Mammary epithelial cell (primary cell): ENCODE measurements at places on chromosomes 7 and 10.

- no peak for DNase-seq
These were observed 196.0 kb downstream of the TMEM26 start for GRCh38 chr10:61257136-61257535.

DNA sequence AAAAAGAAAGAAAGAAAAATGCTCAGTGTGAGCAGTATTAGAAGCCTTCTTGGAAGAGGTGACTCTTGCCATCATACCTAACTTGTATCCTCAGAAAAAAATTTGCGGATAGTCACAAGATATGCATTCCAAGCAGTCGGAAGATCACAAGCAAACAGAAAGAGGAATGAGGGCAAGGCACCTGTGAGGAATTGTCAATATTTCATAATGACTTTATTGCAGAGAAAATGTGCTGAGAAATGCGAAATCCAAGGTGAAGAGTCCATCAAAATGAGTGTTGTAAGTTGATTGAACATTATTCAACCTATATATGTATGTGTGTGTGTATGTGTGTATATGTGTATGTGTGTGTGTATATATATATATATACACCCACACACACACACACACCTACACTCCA lies 1624.7 kb upstream of the LRRTM3 start:
- no peak for DNase-seq

GRCh38 chr10:77625379-77625778 lies 12.2 kb downstream of the KCNMA1 start:
- DNase-seq = no peak

GRCh38 chr7:2175091-2175490 lies 57.7 kb downstream of the MAD1L1 start:
- DNase-seq = no peak

- DNase-seq = no peak
These were observed 2.9 kb downstream of the BLNK start for GRCh38 chr10:96268341-96268909.

DNA sequence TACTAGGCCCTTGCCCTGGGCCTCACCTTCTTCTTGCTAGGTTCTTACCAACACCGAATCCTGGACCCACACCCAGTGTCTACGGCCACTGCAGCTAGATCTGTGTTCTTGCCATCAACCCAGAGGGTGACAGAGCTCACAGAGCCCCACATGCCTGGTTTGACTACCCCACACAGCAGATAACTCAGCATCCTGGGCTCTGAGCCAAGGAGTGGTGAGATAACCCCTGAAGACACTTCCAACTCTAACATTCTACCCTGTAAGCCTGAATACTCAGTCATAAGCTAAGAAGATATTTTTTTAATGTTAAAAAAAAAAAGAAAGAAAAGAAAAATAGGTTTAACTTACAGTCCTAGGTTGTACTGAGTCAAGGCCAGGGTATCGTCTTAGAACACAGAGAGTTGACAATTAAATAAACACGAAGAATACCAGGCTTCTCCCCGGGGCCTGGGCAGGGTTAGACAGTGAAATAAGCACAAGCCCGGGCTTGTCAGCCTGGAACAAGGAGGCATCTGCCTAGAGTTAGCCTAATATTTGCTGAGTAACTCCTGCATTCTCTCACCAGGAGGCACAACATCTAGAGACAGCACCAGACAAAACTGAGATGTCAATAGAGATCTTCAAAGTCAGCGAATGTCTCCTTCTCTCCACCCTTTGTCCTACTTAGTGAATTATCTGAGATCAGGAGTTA lies 556.5 kb upstream of the LRRN3 start:
- DNase-seq = peak; percentile 92

- DNase-seq = peak; percentile 53
These were observed 76.5 kb upstream of the PPP1R3C start for GRCh38 chr10:91709394-91709798.

DNA sequence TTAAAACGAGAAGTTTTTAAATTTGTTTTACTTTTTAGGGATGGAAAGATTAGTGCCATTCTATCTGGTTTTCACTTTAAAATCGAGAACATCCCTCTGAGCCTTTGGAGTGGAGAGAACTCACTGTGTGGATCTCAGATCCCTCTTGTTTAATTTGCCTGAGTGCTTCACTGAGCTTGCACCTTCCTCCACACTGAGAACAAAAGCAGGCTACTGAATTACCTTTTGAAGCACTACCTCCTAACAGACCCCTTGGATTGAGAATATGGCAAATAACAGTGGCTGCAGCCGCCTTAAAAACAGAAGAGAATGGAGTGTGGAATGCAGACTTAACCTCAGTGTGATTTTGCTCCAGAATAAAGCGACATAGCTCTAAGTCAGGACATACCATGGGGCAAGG lies 204.7 kb downstream of the CNTNAP2 start:
- DNase-seq = no peak

GRCh38 chr10:8998751-8999150 lies 944.3 kb downstream of the GATA3 start:
- DNase-seq = no peak

DNA sequence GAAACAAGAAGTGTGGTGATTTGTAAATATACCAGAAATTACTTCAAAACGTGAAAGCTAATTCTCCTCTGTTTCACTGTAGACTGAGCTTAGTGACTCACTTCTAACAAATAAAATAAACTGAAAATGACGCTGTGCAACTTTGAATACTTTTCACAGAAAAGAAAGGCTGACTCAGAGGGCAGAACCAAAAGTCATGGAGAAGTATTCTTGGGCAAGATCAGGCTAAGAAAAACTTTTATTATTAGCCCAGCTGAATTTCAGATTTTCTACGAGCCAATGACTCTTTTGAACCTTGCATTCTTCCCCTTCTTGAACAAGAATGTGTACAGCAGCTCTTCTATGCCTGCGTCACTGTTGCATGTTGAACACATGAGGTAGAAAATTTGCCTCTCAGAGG lies 527.3 kb upstream of the GHITM start:
- no peak for DNase-seq
